ENCODE measurements at places on chromosomes 2 and 18.
A peak's percentile ranks its signal among the peaks of the same experiment; 100 is the strongest.

DNA sequence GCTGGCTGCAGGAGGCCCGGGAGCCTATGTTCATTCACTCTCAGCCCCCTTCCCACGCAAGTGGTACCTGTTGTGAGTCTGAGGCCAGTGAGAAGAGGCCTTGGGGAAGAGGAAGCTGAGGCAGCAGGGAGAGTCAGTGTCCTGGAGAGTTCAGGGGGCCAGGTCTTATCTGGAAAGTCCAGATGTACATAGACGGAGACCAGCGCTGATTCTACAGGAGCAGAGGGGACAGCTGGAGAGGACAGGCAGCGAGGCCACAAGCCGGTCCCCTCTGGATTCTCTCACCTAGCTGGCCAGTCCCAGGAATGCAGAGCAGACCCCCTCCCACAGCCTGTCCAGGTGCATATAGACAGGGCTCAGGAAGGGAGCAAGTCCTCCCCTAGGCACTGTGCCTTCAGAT lies 29.1 kb upstream of the SELENOI start:
- no peak for DNase-seq

GRCh38 chr2:10875126-10875525 lies 36.6 kb upstream of the KCNF1 start:
- no peak for DNase-seq

DNA sequence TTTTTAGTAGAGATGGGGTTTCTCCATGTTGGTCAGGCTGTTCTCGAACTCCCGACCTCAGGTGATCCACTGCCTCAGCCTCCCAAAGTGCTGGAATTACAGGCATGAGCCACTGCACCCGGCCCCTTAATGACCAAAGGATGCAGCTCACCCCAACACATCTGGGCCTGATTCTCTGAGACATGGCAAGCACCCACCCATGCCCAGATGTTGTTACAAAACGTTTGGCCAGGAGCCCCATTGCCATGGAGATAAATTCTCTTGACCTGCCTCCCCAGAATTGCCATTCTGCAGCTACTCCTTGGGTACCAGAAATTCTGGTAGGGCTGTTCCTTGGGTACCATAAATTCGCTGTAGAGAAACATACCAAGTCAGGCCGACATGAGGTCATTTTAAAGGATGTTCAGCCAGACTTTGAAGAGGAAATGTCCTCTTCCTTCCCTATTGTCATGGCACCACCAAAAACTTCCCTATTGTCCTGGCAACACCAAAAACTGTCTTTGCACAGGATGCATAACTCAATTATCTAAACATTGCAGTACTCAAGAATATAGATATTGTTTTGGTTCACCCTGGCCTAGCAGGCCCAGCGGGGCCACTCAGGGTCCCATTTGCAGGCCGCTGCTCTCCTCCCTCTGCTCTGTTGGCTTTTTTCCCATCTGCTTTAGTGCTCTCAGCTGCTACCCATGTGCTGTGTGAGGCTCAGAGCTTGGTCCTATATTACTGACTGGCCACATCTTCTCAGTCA lies 160.9 kb upstream of the TTC39C start:
- no peak for DNase-seq

DNA sequence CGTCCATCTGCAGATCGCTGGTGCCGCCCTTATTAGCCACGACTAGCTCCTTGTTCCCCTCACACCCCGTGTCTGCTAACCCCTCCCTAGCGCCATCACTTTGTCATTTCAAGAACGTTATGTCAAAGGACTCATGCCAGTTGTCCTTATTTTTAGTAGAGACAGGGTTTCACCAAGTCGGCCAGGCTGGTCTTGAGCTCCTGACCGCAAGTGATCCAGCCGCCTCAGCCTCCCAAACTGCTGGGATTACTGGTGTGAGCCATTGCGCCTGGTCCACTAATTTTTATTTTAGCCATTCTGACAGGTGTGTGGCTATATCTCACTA lies 138.9 kb upstream of the HDAC4 start:
- DNase-seq: no peak

- DNase-seq: peak; percentile 82
These were observed 59.8 kb upstream of the SLC38A11 start for GRCh38 chr2:165015052-165015642.

GRCh38 chr2:85266146-85267041 lies 61.4 kb downstream of the TGOLN2 start:
- peak; percentile 78 for DNase-seq
